ENCODE measurements at places on chromosomes 2 and 18. TPM values are rescaled to one million over a fixed set of nuclear protein-coding genes. Genes with fewer than 3 reads are reported as not detected.

GRCh38 chr2:10777842-10778723, 34.5 kb downstream of the PDIA6 start:
- no peak for DNase-seq

- DNase-seq: no peak
Observed at GRCh38 chr18:28081516-28081915, 95.4 kb downstream of the CDH2 start.

DNA sequence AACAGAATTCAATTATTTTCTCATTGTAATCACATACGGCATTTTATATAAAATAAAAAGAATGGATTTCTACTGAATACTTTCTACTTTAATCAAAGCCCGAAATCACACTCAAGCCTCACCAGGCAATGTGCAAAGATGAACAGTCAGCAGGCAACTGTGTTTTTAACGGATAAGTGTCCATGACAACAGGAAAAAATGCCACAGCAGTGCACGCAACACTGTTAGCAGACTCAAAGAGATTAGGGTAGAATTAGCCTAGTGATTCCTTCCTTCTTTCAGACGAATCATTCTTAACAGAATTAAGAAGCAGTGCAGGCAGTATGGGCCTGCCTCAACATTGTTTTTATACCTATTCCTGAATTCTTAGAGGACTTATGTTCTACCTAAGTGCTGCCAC, 135.6 kb downstream of the CDH2 start:
- DNase-seq: peak; percentile 60

DNA sequence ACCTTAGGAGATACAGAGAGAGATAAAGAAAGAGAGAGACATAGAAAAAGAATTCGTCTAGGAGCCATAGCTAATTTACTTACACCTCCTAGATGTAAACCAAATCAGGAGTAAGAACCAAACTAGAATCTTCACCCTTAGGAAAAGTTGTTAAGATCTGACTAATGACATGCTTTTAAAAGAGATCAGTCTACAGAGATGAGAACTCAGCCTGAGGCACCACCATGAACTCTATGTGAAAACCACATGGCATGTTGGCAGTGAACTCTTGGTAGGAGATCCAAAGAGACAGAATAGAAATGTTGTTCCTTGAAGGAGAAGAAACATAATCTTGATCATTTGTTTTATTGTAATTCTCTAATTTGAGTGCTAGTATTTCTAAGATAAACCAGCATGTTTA, 585.4 kb upstream of the ID2 start:
- DNase-seq: no peak

GRCh38 chr2:660029-660428, 17.2 kb downstream of the TMEM18 start:
- no peak for DNase-seq

DNA sequence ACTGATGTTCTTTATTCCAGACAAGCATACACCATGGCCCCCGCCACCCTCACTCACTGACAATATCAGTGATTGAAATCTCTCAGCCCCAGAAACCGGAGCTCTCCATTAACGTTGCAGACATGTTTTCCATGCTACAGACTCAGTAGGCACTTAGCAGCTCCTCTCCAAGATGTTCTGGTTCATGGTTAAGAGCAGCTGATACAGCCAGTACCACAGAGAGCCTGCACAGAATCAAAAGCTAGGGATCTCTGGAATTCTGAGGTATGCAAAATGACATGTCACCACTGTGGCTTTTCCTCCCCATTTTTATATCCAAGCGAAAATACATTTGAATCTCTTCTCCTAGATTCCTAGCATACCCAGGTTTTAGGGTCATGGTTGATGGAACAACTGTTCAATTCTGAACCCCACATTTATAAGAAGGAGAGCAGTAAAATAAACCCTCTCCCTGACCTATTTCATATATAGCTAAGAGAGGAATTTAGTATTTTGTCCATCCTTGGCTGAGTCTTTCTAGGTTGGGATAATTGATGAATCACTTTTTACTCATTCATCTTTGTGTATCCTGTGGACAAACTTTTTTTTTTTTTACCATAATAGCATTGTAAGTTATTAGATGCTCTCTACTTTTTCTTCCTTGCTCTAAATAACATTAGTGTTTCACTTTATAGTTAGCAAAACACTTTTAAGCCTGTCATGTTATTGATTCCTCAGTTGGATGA, 488.4 kb upstream of the PIK3C3 start:
- no peak for DNase-seq

The OR6B2 gene
- total RNA-seq: not detected

The VWA3B gene
- total RNA-seq: not detected

Data from dermis blood vessel endothelial cell (primary cell).